ENCODE measurements at places on chromosomes 1 and 21.

DNA sequence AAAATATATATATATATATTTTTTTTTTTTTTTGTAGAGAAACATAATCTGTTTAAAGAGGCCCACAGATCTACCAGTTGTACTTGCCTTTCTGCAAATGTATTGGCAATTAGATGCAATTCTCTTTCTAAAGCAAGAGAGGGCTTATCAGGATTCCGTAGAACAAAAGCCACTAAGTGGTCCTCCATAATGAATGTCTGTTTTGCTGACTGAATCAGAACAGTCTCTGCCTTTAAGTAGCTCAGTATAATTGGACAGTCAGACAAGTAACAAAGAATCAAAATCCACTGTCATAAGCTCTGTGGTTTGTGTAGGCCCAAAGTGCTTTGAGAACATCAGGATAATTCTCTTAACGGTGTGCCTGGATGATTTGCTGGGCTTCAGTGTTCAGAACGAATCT lies 17.3 kb downstream of the SARS1 start:
- DNase-seq = no peak

- no peak for DNase-seq
Measured at GRCh38 chr1:8255712-8256111, 62.2 kb upstream of the SLC45A1 start.

DNA sequence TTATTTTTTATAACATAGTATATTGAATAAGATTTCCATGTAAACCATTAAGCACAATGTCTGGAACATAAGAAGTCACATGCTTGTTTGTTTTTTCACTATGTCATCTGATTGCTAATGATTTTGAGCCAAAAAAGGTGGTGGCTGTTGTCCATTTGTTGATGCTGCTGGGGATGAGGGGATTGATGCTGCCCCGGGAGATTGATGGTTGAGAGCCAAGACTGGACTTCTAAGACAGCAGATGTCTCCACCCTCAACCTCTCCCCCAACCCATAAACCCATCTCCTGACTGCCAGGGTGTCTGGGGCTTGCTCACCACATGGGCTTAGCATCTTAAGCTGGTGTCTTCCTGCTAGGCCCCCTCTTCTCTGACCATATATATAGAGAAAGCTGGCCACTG lies 35.8 kb upstream of the CD34 start:
- DNase-seq = no peak

DNA sequence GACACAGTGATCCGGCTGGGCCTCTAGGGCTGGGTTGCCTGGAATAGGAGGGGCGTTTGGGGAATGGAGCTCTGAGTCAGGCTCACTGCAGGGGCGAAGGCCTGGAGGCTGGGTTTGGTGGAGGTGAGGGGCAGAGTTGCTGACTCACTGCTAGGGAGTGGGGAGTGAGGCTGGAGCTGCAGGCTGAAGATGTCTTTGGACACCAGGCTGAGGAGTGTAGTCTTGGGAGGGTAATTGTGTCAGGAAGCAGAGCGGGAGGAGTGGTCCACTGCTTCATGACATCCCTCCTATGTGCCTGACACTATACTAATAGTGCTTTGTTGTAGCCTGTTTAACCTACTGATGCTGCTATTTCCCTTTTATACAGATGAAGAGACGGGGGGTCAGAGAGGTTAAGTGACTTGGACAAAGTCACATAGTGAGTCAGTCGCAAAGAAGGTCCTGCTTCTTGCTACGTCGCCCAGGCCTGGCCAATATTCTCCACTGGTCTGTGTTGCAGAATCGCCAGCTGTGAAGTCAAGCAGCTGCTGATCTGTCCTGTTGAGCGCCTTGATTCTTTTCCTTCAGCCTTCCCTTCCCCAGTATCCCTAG lies 13.6 kb downstream of the ACTL8 start:
- no peak for DNase-seq

- no peak for DNase-seq
Measured at GRCh38 chr1:66546047-66546810, 12.3 kb downstream of the SGIP1 start.

GRCh38 chr21:32698971-32699693 lies 28.7 kb downstream of the SYNJ1 start:
- no peak for DNase-seq

Measured in H1 (cell line).